Activated CD4-positive, alpha-beta T cell treated with anti-CD3 and anti-CD28 coated beads for 1 hour (primary cell): ENCODE measurements at places on chromosomes 6 and 20.

DNA sequence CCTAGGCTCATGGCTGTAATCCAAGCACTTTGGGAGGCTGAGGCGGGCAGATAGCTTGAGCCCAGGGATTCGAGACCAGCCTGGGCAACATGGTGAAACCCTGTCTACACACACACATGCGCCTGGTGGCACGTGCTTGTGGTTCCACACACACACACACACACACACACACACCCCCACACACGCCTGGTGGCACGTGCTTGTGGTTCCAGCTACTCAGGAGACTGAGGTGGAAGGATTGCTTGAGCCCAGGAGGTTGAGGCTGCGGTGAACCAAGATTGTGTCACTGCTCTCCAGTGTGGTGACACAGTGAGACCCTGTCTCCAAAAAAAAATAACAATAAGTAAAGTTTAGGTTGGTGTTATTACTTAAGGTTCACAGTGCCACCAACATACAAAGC, 165.8 kb downstream of the ZFAND3 start:
- no peak for DNase-seq

- no peak for DNase-seq
These were observed 99.3 kb downstream of the RAMACL start for GRCh38 chr6:166487148-166487547.

DNA sequence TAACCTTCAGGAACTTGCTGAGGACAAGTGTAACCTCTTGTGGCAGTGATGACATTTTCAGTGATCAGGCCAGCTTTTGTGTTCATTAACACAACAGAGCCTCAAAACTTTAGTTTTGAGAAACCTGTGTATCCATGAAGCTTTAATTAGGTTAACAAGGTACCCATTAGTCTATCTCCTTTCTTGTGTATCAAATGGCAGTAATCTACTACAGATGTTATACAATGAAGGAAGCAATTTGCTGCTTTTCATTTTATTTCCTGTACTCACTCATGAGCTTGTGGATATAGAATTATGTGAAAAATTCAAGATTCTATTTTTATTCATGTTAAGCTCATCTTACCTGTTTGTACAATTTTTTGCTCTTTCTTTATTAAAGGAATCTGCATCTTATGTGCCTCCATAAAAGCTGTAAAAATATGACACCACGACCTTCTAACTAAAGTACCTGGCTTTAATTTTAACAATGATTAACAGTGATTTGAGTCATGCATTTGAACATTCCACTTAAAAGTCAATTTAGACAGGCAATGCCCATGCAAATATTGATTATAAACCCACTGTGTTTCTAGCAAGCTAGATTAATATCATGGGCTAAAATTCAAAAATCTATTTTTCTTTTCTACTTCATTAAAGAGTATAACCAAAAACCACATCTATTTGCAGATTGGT, 897.3 kb downstream of the KIF16B start:
- DNase-seq, result no peak

- no peak for DNase-seq
These were observed 23.3 kb downstream of the NRSN1 start for GRCh38 chr6:24149296-24149695.

GRCh38 chr6:776528-776931, 83.6 kb upstream of the EXOC2 start:
- no peak for DNase-seq

- DNase-seq, result no peak
These were observed 260.0 kb downstream of the C6orf118 start for GRCh38 chr6:165049362-165049761.

GRCh38 chr6:126170978-126171382, 168.9 kb upstream of the CENPW start:
- no peak for DNase-seq

DNA sequence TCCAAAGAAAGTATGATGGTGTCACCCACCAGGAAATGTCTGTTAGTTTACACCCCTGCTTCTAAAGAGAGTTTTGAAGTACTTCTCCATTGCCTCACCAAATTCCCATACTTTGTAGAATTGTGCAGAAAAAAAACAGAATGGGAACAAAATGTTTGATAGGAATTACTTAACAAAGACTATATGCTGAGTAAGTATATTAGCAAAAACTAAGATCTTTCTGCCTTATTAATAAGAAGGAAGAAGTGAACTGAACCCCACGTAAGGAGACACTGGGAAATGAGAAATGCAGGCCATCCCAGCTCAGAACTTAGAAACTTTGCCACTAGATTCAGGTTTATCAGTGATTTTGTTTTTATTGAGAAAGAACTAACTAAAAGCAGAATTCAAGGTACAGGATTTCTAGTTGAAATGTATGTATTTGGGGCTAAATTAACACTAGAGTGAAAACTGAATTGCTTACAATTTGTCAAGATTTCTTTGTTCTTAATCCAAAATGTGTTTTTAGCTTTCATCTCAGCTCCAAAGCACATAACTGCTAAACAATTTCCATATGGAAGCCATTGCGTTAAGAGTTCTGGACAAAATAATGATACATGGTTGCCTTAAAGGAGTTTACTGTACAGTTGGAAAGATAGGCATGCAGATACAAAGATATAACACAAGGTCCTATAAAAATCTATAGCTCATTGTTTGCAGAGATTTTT, 102.7 kb upstream of the BMP5 start:
- no peak for DNase-seq

DNA sequence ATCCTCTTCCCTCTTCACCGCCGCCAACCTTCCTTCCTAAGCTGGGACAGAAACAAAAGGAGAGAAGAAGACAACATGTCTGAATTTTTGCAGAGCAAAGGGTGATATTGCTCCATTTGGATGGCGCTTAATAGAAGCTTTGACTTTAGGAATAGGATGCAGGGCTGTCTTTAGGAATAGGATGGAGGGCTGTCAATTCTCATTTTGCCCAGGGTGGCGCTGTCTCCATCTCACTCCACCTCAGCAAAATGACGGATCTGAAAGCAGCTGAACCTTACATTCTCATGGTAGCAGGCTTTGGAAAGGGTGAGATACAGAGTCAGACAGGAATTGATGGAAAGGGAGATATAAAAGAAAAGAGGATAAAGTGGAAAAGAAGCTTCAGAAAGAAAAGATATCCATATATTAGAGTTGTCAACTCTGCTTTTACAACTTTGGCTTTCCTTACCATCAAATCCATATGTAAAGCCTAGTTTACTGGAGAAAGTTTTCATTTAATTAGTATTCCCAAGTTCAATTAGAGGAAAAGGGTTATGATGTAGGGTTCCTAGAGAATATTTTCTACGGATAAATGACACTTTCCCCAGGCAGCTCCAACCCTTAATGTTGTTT, 2.4 kb downstream of the MTCL3 start:
- no peak for DNase-seq

DNA sequence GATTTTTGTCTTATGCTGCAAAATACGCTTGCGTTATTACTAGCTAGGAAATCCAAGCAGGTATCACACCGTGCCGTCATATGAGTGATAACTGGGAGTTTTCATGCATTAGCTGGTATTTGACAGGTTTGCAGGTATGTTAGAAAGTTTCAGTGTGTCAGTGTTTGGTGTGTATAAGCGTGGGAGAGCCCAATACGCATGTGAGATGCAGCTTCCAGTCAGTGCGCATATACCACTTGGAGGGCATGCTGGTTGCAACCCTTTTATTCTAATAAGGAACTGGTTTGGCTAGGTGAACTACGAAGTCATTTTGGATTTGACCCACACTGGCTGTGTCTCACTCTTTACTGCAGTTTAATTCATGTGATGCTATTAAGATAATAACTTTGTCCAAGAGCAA, 35.1 kb downstream of the JARID2 start:
- DNase-seq, result no peak

GRCh38 chr6:144434308-144434990, 149.3 kb downstream of the UTRN start:
- no peak for DNase-seq

DNA sequence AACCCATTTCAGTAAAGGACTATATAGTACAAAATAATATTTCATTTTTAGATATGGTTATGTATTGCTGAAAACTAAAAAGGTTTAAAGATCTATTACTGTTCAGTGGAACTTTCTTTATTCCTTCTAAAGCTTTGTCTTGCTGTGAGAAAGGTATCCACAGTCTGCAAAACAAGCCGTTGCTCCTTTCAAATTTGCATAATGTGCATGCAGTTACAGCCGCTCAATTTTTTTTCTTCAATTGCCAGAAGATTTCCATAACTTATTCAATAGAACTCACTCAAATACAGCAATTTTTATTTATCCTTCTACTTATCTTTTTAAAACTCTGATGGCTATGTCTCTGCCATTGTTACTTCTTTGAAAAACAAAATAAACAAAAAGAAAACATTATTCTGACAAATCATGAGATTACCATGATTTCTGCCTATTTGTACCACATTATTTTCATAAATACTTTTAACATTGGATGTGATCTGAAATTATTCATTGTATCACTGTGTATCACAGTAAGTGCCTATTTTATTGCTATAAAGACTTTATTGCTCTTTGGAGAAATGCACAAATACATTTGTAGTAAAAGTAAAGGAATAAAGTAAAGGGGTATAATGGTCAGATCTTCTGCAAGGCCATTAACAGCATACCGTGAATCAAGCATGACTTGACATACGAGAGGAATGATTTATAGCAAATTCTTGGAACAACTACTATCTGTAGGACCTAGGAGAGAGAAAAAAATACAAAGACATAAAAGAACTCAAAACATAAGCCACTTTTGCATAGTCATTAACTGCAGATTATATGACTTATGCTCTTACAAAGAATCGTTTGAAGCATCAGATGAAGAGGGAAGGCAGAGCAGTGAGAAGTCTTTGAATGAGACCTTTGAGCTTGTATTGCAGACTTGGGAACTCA, 29.6 kb upstream of the HBS1L start:
- DNase-seq, result no peak

DNA sequence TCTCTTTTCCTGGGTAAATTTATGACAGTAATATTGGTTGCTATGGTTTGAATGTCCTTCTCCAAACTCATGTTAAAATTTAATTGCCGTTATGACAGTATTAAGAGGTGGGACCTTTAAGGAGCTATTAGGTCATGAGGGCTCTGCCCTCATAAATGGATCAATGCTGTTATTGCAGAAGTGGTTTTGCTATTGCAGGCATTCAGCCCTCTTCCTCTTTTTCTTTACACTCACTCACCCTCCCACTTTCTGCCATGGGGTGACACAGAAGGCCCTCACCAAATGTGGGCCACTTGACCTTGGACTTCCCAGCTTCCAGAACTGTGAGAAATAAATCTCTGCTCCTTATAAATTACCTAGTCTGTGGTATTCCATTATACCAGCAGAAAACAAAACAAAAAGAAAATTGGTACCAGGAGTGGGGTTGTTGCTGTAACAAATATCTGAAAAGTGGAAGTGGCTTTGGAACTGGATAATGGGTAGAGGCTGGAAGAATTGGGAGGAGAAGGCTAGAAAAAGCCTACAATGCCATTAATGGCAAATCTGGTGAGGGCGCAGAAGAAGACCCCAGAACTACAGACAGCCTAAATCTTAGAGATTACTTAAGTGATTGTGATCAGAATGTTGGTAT, 24.8 kb upstream of the IGF2R start:
- DNase-seq, result no peak

DNA sequence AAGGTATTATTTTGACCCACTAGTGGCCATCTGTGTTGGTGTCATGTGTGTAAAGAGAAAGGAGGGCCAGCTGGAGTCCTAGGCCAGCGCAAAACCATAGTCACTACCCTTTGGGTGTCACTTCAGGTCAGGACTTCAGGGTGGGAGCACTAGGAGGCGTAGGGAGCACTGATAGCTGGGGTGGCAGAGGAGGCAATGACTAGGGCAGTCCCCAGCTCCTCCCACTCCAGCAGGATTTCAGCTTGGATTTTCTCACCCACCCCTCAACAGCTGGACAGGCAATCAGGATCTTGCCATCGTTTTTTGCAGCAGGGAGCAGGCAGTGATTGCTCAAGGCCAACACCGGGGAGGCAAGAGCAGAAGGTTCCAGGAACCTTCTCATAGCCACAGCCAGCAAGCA, 4.2 kb upstream of the HLA-DOA start:
- no peak for DNase-seq

DNA sequence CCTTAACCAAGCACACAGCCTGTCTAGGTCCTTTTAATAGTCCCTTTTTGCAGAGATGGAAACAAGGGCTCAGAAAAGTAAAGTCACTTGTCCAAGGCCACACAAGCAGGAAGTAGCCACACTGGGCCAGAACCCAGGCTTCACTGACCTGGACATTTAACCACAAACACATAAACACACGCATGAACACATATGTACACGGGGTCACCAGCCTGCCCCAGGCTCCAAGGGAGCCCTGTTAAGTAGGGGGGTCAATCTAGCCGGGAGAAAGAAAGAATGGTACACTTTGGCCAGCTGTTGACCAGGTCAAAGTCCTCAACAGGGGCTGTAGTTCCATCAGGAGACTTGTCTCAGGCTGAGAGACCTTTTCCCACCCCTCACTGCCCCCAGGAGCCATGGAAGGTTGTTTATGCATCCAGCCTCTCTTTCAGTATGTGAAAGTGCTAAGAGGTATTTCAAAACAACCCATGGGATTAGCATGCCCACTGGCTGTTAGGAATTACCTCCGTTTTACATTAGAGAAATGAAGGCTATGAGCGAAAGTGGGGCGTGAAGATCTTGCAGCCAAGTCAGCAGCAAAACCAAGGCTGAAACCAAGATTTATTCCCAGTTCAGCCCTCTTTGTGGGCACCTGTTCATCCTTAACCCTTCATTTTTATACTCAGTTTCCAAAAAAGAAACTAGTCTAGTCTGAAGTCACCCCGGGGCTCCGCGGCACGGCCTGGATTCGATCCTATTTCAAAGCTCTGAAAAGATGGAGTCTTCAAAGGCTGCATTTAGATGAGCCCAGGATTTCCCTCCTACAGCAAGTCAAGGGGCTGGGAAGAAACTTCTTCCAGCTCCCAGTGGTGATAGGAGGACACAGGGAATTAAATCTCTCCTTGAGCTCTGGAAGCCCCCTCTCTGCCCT, 9.8 kb downstream of the SDC4 start:
- DNase-seq, result no peak

DNA sequence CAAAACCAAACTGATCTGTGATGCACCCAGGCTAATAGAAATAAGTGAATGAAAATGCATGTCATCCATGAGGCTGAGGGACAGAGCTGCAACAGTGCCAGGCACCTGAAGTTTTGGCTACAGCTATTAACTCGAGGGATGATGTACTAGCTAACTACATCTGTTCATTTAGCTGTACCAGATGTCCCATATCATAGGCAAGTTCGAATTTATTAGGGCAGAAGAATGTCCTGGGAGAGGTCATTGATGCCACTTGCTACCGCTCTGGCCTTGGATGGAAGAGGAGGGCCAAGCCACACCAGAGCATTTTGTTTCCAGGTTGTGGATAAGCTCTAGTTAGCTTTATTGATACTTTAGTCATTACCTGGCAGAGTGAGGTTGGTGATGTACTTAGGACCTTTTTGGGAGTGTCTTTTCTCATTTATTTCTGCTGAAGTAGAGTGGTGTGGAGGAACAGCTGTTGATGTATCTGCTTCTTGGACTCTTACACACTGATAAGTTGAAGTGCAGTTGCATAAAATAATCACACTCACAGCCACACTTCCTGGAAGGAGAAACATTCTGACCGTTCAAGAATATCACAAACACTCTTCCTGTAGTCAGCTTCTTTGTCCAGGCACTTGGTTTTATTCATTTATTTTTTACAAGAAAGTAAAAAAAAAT, 8.2 kb downstream of the ZFAND3 start:
- DNase-seq, result no peak

- DNase-seq, result no peak
These were observed 13.9 kb upstream of the MTCL3 start for GRCh38 chr6:127533011-127533410.

- DNase-seq, result no peak
These were observed 25.2 kb downstream of the PYGB start for GRCh38 chr20:25273046-25273445.
